ENCODE measurements at places on chromosomes 5 and 9. TPM values are rescaled to one million over a fixed set of nuclear protein-coding genes. Genes with fewer than 3 reads are reported as not detected.

DDX4 gene
- total RNA-seq, result 0.37 TPM

DNA sequence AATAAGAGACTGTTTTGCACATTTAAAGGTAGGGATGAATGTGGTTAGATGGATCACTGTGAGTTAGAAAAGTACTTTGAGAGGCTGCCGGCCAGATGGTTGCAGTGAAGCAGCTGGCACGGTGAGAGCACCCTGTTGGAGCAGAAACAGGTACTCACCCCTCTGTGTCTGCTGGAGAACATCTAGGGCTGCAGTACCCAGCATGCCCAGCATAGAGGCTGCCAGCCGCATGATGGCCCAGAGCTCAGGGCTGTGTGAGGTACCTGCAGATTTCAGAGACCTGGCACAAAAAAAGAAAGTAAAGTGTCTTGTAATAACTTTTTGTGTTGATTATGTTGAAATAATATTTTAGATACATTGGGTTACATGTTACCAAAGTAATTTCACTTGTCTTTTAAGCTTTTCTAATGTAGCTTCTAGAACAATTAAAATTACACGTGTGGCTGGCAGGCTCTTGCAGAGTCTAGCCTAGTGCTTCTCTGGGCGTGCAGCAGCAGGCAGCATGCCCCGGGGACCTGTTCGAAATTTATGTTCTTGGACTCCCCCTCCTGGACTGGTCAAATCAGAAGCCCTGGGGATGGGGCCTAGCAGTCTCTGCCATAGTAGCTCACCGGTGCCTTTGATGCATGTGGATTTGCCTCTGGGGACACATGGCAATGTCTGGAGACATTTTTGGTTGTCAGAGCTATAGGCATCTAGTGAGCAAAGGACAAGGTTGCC, 11.1 kb downstream of the WDR5 start:
- no peak for DNase-seq

PAEP gene
- total RNA-seq, result not detected

UAP1L1 gene
- 18.6 TPM for total RNA-seq

DNA sequence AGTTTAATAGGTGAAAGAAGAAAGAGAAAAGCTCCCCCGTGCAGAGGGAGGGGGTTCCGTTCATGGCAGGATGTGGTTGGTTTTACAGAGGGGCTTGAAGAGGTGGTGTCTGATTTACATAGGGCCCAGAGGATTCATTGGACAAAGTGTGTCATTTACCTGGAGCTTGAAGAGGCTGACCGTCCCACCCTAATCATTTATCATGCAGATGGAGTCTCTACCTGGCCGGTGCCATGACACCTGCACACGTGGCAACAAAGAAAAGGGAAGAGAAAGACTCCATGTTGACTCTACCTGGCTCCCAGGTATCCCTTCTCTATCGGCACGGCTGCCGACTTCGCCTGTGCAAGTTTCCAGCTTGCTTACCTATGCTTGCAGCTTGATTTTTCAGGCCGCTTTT, 35.3 kb upstream of the PRRC2B start:
- DNase-seq, result no peak

DNA sequence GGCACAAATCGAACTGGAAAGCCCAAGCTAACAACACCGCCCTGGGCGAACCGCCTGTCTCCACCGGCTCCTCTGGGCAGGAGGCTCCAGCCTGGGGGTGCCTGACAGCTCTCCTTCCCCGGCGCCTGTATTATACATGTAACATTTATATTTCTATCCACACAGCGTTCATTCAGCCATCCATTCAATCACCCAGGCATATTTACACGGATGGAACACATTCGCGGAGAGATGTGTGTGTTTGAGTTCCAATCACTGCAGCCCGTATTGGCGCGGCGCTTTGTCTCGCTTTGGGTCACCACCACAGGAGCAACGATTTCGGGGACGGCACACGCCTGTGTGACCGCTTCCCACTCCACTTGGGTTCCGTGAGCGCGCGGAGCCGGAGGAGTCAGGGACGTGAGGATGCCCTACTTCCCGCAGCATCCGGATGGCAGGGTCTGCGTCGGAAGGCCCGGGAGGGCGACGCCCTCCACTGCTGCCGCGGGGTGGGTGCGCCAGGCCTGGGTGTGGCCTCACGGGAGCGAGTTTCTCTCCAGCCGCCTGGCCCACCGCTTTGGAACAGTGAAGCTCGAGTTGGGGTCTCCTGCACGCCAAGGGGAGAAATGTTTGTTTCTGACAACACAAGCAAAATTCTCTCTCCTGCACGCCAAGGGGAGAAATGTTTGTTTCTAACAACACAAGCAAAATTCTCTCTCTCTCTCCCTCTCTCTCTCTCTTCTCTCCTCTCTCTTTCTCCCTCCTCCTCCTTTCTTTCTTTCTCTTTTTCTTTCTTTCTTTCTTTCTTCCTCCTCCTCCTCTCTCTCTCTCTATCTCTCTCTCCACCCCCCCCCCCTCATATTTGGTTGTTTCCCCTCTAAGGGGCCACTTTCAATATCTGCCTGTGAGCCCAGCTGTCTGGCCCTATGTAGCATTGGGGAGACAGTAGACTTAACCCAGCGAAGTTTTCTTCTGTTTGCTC, 1.1 kb upstream of the SV2C start:
- DNase-seq, result no peak

TBC1D2 gene
- total RNA-seq, result 11.7 TPM

RANBP3L gene
- total RNA-seq, result 28.8 TPM

PCDHGA11 gene
- total RNA-seq, result 8.7 TPM

DNA sequence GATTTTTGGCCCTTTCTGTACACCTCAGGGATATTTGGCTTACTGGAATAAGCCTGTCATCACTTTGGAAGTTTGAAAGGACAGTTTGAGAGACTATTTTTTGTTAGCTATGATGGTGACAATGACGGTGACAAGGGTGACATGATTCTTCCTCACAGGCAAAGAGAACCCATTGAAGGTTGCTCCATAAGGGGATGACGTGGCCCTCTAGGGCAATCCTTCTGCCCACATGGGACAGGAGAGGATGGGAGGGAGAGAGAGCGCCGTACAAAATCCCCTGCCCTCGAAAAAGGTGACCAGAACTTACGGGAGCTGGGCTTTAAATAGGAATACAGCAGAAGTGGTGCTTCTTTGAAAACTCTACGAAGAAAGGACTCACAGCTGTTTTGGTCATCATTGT, 22.6 kb downstream of the HRH2 start:
- no peak for DNase-seq

RORB gene
- 55.8 TPM for total RNA-seq

SOWAHA gene
- total RNA-seq, result 38.3 TPM

ACOT12 gene
- not detected for total RNA-seq

- no peak for DNase-seq
Measured at GRCh38 chr9:117548556-117548955, 133.7 kb upstream of the ASTN2 start.

DNA sequence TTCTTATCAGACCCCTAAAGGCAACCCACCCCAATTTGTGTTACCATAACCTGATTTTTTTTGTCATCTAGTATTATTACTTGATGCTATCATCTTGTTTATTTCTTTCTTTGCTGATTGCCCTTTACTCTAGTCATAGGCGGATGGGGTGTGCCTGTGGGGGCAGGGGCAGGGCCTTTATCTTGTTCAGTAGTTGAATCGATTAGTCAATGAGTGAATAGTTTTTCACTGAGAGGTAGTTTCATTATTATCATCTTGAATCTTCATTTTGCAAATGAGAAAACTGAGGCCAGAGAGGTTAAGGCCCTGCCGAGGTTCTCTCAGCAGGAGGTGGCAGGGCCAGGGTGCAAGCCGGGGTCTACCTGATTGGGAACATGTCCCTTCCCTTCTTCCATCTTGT, 9.4 kb upstream of the GM2A start:
- no peak for DNase-seq

NOXA1 gene
- 18.5 TPM for total RNA-seq

MOB3B gene
- 19.4 TPM for total RNA-seq

DNA sequence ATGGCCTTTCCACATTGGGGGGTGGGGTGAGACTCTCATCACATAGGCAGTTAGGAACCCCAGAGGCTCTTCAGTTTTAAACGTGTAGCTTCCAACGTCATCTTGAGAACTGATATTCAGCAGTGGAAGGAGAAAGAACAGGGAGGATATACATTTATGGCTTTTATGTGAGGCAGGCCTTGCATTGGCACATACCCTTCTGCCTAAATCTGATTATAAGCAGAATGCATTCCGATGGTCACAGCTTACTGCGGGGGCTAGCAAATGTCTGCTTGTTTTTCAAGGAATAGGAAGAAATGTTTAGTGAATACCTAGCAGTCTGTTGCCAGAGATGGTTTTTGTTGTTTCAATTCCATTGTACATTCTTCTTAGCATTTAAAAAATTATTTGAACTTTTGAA, 98.9 kb upstream of the DHFR start:
- DNase-seq, result no peak

DNA sequence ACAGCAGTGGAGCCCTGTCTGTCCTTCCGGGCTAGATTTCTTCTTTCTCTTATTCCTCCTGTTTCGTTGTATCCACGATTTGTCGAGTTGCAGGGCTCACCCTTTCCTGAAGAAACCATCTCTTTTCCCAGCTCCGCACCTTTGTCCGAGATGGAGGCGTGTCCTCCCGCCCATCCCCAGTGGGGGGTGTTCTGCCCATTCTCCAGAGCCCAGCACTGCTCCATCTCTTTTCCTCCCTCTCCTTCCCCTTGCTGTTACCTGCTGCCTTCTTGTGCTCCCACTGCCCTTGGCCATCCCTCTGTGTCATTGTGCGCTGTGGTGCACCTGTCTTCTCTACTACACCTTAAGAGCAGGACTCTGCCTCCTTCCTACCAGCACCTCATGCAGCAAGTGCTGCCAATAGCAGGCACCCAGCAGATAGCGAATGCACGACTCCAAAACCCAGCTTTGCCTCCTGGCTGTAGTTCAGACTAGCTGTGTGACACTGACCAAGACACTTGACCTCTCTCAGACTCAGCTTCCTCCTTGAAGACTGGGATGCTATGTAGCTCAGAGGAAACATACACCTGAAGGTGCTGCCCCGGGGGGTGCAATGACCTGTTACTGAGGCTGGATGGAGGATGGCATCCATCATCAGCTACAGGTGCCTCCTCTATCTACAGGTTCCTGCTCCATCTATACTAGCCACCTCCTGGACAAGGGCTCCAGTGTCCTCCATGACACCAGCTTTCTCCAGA, 8.9 kb downstream of the OR13J1 start:
- DNase-seq, result no peak

DNA sequence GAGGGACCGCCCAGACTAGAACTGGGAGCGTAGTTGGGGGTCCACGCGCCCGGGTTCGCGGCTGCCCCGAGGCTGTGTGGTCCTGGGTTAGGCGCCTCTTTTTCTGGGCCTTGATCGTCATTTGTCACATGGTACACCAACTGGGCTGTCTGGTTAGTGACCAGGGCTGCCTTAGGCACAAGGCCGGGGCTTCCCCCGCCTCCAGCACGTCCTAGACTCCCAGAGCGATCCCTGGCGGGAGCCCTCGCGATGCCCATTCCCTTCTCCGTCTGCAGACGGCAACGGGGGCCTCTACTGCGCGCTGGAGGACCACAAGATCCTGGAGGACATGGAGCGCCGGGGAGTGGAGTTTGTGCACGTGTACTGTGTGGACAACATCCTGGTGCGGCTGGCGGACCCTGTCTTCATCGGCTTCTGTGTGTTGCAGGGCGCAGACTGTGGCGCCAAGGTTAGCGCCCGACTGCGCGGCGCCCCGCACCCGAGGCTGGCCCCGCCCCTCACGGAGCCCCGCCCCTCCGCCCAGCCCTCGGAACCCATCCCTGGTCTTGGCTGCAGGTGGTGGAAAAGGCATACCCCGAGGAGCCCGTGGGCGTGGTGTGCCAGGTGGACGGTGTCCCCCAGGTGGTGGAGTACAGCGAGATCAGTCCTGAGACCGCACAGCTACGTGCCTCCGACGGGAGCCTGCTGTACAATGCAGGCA, 1.5 kb downstream of the UAP1L1 start:
- DNase-seq, result no peak

DNA sequence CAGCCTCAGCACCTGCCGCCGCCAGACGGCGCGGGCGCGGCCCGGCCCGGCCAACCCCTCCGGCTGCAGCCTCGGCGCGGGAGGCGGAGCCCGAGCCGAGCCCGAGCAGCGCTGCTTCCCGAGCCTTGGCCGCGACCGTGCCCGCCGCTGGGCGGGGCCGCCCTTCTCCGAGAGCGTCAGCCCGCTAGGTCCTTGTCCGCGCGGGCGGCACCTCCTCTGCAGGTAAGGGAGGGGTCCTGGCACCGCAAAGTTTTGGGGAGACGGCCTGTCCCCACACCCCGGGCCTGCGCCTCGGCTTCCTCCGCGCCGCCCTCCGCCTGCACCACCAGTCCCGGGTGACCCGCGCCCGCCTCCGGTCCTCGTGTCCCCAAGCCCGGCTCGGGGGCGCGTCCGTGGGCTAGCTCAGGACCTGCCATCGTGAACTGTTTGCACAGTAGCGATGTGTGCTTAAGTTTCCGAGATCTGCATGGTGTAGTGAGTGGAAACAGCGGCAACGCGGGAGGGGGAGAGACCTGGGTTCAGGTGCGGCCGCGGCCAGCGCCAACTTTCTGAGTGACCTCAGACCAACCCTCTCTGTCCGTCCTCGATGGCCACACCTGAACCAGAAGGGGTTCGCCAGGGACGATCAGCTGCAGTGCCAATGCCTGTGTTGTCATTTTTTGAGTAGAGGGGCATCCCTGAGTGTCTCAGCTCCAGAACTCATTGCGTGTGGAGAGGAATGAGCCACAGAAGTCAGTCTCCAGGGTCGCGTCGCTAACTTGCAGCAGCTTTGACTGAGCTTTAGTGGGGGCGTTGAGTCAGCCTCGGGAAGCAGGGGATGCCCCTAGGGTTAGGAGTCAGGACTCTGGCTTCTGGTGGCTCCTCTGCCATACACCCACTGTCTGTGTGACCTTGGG, at the start of gene FRMPD1:
FRMPD1 (plus strand) TSS at position 82 of the 896 bp plus-strand sequence. CDS start 41,688 bp downstream, outside the sequence.
- DNase-seq, result no peak

CDO1 gene
- total RNA-seq, result 43.2 TPM

GRCh38 chr5:100493996-100494395, 41.2 kb upstream of the FAM174A start:
- no peak for DNase-seq

HAVCR1 gene
- total RNA-seq, result 2.6 TPM

GRCh38 chr5:104650313-104651055, 1087.9 kb upstream of the NUDT12 start:
- no peak for DNase-seq

HSPB3 gene
- total RNA-seq, result 8.1 TPM

DNA sequence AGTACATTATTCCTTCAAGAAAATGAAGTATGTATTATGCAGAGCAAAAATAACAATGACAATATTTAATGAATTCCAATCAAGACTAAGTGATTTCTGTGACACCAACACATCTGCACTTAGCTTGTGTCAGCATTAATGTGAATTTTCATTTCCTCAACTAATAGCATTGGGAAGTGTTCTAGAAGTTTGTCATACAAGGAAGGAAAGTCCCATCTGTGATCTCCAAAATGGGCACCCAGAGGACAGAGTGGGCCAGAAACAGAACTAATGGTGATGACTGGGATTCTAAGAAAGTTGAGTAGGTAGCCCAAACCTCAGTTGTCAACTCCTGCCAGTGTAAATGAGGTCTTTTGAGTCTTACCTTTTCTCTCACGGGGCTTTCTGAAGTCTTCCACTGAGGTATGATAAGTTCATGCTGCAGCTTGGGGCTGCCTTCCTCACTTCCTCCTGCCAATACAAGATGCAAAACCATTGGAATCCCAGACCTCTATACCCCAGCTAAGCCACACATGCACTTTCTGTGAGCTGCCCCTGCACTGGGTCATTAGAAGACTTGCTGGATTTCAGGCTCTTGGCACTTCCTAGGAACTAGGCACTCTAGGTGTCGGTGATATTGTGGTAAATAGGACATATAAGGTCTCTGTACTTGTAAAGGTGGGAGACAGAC, 4.9 kb downstream of the ADAM19 start:
- no peak for DNase-seq

Data from dorsolateral prefrontal cortex (tissue), 122 donors.